ENCODE measurements at places on chromosomes 12 and 14.

DNA sequence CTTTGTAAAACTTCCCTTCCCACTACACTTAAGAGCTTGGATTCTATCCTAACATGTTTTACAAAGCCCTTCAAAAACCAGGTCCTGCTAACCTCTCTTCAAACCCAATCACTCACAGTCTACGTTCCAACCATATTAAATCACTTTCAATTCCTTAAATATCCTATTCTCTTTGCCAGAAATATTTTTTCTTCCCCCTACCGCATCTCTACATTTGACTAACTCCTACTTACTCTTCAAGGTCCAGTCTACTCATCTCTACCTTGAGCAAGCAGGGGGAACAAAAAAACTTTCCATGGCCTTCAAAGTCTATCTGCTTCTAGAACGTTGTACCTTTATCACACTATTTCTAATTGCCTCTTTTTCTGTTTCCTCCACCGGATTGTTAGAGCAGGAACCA, 6.1 kb downstream of the ERGIC2 start:
- DNase-seq = no peak

- DNase-seq = no peak
Observed at GRCh38 chr12:3000548-3001275, 41.5 kb downstream of the TEAD4 start.

DNA sequence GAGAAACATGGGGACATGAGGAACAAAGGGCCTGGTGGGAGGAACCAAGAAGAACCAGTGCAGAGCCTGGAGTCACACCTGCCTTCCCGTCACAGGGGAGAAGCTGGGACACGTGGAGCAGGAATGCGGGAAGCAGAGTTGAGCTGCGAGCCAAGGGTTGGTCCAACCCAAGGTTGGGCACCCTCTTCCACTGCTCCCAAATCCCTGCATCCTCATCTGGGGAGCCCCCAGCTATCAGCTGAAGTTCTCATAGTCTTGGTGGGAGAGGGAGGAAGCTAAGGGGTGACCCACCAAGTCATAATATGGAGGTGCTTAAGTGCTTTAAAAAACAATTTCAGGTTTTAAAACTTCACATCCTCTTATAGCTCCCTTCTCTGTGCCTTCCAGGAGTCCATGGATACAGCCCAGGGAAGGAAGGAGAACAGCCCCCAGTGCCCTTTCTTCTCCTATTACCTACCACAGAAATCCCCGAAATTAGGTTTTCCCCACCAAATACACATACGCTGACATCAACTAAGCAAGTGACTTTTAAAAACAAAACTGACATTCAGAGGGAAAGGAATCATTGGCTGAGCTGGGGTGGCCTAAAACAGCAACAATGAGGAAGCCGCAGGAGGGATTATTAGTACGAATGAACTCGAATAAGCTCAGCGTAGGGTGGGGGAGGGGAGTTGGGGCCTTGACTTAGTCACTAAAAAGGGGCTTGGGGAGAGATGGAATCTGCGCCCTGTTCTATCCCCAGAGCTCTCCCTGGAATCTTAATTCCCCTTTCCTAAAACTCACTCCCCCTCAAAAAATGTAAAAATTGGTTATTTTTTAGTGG, 4.5 kb downstream of the MYL6 start:
- DNase-seq = peak; percentile 21

DNA sequence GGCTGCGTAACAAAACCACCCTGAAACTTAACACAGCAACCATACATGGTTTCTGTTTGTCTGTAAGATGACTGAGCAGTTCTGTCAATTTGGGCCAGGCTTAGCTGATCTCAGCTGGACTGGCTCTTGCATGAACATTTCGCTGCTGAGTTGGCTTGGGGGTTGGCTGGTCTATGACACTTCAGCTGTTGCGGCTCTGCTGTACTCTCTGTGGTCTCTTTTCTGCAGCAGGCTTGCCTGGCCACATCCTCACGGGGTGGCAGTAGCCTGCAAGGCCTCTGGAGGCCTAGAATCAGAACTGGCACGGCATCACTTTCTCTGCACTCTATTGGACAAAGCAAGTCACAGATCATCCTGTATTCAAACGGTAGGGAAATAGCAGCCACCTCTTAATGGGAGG, 216.2 kb downstream of the BCL11B start:
- DNase-seq = no peak

DNA sequence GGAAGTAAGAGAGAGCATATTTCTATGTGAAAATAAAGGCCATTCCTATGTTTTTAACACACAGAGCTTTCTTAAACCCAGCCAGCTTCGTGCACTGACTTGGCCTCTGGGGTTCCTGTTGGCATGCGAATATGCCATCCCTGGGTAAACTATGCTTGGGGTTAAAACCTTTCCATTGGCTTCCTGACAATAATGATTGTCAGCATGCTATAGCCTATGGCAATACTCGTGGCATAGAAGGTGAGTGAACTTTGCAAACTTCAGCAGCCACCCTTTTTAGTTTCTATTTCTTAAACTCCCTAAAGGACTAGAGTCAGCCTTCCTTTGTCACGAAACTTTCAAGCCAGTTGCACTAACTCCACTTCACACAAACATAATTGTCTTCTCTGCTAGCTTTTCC, 148.4 kb upstream of the RGS6 start:
- no peak for DNase-seq

DNA sequence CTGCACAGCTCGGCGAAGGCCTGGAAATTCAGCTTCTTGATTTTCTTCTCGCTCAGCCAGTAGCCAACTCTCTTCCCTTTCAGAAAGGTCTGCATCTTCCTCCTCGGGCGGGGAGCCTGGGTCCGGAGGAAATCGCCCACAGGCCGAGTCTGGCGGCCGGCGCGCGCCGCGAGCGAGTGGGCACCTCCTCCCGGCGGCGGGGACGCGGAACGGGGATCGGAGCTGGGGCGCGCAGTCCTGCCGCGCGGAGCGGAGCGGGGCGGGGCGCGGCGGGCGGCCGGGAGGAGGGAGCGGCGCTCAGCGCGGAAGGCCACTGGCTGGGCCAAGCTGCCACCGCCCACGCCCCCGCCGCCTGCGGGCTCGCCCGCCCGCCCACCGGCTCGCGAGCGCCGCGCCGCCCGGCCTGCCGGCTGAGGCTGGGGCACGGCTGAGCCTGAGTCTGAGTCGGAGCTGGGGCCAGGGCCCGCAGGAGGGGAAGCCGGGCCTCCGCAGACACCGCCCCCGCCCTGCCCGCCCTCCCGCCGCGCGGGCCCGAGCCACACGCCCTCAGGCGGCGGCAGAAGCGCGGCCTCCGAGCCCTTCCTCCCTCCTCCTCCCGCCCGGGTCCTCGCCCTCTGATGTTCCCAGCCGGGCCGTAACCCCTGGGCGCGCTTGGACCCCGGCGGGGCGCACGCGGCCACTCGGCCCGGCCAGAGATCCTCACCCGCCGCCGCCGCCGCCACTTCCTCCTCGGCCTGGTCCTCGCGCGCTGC, 480 bp downstream of the ITPK1 start:
- DNase-seq = peak; percentile 91

DNA sequence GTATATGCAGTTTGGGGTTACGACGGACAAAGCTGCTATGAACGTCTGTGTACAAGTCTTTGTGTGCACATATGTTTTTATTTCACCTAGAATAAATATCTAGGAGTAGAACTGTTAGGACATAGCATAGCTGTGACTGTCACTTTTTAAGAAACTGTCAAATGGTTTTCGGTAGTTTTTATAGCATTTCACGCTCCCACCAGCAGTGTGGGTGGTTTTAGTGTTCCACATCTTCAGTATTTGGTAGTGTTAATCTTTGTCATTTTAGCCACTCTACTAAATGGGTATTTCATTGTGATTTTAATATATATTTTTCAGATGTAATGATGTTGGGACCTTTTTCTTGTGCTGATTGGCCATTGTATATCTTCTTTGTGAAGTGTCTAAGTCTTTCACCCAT, 109.1 kb upstream of the BCAT1 start:
- no peak for DNase-seq

GRCh38 chr14:24887623-24888304, 162.2 kb downstream of the STXBP6 start:
- no peak for DNase-seq

GRCh38 chr12:68951652-68952051, 18.7 kb upstream of the CPM start:
- DNase-seq = no peak

DNA sequence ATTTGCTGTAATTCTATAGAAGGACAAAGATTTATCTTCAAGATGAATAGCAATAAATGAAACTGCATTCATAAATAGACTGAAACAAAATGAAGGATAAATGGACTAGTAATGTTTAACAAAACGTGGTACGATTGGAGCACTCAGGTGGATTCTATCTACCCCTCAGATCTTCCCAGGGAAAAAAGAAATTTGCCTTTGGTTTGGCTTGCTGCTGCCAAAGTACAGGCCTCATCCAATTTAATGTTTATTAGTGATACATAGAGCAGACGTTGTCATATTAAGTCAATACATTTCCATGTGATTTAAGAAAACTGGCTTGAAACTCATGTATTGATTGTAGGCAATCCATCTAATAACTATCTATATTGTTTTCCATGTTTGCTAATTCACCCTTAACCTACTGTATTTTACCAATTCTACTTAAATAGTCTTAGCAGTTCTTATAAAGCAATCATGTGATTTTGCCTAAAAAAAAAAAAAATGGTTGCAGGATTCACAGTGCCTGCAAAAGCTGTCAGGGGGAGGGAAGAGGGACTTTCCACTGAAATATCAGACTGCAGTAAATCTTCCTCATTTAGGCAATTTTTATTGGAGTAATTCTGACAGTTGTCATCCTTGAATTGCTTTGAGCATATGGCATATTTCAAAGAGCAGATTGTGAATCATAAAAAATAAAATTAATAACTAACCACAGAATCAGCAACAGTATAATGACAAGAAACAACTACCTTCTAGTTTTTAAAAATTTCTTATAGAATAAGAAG, 242.2 kb upstream of the NPAS3 start:
- DNase-seq = no peak

DNA sequence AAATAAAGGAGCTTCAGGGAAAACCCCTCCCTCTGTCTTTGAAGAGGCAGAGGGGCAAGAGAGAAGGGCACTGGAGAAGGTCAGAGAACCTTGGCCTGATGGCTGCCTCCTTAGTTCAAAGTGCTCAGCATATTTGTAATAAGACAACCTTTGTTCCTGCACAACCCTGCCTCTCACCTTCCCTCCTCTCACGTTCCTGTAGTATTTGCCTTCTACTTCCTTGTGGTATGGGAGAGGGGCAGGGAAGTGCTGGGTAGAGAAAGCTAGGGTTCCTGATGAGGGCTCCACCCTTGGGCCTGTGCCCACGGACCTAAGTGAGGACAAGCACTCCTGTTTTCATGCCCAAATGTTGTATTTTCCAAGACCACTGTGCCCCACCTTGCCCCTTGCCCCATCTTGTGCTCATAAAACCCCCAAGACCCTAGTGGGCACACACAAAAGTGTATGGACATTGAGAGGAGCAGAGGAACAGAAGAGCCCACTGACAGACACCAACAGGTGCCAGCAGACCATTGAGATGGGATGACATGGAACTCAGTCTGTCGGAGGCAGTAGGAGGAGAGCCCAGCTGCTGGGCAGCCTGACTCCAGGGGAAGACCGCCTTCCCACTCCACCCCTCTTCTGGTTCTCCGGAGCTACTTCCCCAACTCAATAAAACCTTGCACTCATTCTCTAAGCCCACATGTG, 261.5 kb upstream of the CCDC196 start:
- DNase-seq = no peak

DNA sequence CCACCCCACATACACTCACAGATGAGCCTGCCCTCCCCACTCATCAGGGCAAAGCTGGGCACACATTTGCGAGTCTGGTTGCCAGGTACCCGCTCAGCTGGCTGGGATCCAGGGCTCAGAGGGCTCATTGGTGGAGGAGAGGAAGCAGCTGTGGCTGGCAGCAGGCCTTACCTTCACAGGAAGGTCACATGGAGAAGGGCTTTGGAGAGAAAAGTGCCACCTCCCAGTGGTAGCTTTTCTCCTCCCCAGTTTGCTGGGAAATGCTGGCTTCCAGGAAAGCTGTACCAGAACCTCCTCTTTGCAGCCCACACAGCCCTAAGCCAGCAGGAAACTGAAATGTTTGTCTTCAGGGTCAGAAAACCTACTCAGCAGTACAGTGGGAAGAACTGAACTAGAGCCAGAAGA, 55.6 kb downstream of the LGMN start:
- peak; percentile 75 for DNase-seq

DNA sequence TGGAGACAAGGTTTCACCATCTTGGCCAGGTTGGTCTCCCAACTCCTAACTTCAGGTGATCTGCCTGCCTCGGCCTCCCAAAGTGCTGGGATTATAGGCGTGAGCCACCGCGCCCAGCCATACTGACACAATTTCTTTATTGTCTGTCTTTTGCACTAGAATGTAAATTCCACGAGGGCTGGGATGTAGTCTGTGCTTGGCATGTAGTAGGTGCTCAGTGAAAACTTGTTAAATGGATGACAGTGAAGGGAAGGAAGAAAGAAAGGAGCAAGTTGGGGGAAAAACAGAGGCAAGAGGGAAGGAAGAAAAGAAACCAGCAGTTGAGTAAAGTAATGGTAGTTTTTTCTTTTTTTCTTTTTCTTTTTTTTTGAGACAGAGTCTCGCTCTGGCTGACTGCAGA, 53.1 kb downstream of the LIMA1 start:
- DNase-seq = no peak

GRCh38 chr14:103892247-103892646, 36.0 kb upstream of the TDRD9 start:
- no peak for DNase-seq

- no peak for DNase-seq
Observed at GRCh38 chr12:103852498-103852997, 11.5 kb upstream of the NT5DC3 start.

- DNase-seq = no peak
Observed at GRCh38 chr14:23613242-23614070, 22.7 kb upstream of the DHRS2 start.

GRCh38 chr12:92034858-92035401, 110.7 kb downstream of the BTG1 start:
- peak; percentile 42 for DNase-seq

- no peak for DNase-seq
Observed at GRCh38 chr12:53074283-53074998, 4.7 kb downstream of the SPRYD3 start.

- no peak for DNase-seq
Observed at GRCh38 chr14:69999261-69999674, 120.1 kb downstream of the SMOC1 start.

- DNase-seq = no peak
Observed at GRCh38 chr14:65945327-65945726, 532.8 kb downstream of the FUT8 start.

DNA sequence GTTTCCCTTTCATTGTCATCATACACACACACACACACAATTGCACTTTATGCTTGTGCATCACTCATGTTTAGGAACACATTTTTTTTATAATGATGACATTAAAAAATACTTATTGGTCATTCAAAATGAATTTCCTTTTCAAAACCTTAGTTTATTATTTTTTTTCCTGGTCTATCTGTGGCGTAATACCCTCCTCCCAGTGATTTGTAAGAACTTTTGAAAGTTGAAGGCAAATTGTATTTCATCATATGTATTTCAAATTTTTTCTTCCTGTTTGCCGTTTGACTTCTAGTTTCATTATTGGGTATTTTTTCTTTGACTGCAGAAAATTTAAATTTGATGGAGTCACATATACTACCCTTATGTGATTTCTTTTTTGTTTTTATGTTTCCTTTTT, 2.5 kb upstream of the LRRK2 start:
- DNase-seq = no peak
